ENCODE measurements at places on chromosomes 1 and 21.

DNA sequence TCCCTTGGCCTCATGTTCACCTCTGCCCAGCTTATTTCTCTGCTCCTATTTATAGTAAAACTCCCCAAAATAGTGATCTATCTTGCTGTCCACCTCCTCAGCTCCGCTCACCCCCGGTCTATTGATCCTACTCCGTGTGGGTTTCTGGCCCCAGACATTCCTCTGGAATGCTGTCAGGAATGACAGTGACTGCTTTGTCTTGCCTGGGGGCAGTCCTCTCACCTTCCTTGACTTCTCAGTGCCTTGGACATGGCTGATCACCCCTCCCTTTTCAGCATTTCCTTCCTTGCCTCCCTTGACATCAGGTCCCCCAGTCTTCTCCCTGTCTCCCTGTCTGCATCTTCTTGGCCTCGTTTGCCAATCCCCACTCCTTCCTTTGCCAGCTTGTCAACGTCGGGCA, 108.1 kb upstream of the BACE2 start:
- DNase-seq: peak; percentile 43

GRCh38 chr21:35652872-35653271, 407.5 kb downstream of the SETD4 start:
- no peak for DNase-seq

DNA sequence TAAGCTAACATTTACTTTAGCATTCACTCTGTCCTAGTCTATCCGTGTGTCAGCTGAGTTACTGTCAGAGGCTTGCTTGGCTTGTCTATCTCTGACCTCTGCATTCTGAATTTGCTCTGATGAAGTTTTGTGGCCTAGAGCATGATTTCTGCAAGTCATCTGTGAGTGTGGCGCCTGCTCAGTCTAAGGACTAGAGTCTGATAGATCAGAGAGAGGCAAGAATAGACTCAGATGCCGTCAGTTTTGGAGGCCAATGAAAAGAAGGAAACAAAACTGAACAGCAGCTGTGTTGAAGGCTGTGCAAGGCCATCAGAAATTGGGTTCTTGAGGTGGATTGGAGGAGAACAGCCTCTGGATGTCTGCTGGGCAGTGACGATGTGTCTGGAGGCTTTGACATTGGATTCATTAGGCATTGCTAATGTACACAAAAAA, 573.1 kb downstream of the USP25 start:
- no peak for DNase-seq

DNA sequence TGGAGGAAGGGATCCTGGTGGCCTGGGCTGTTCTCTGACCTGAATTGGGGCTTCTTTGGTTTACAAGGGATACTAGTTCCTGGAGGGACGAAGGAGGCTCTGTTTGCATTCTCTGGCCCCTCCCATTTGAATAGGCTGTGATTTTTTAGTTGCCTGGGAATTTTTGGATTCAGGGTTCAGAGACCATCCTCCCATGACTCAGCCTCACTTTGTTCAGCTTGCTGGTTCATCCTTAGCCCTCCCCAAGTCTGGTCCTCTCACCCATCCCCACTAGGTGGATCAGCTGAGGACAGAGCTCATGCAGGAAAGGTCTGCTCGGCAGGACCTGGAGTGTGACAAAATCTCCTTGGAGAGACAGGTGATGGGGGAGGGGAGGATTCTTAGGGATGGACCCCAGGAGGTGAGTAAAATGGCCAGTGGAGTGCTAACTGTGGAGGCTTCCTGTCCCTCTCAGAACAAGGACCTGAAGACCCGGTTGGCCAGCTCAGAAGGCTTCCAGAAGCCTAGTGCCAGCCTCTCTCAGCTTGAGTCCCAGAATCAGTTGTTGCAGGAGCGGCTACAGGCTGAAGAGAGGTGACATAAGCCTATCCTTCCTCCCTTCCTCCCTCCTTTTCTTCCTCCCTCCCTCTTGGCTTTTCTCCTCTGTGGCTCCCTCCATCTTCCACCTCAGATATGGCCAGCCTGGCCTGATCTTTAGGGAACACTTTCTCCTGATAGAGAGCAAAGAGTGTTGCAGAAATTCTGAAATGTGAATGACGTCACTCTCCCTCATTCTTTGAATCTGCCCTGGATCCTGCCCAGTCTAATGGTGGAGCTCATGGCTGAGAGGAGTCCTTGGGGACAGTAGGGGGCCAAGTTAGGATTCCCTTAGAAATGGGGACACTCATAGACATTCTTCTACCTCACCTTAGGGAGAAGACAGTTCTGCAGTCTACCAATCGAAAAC, 4.5 kb upstream of the TUFT1 start:
- DNase-seq: no peak

- DNase-seq: no peak
Measured at GRCh38 chr1:25568834-25569596, 25.6 kb downstream of the LDLRAP1 start.

All from T47D (cell line).